K562 (cell line): ENCODE measurements at places on chromosomes 6 and 20. TPM values are rescaled to one million over a fixed set of nuclear protein-coding genes. Genes with fewer than 3 reads are reported as not detected.

The CST4 gene
- not detected in 2 replicates for total RNA-seq

The DNAH8 gene
- 2.8 and 2.9 TPM in 2 replicates for total RNA-seq

The ZFP64 gene
- total RNA-seq = 11.3 and 12.9 TPM in 2 replicates

The BHLHE23 gene
- total RNA-seq = not detected in 2 replicates

The RSPO3 gene
- total RNA-seq = not detected in 2 replicates

The TAAR2 gene
- not detected in 2 replicates for total RNA-seq
